NCI-H1694 treated with DMSO at 0.1 percent for 48 hours (cell line): ENCODE measurements at places on chromosomes 13 and 19.

DNA sequence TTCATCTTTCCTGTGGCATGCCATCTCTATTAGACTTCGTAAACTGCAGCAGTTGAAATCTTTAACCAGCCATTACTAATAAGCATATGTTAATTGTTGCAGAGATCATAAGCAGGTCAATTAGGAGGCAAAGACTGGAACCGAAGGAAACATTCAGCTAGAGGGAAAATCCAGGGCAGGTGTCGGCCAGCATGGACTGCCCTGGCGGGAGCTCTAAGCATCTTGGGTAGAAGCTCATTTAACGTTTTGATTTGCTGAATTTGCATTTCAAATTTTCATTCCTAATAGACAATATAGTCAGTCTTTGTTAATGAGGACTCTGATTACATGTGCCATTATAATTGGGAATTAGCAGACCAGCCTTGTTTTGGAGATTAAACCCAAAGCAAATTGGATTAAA lies 238.6 kb downstream of the POU4F1 start:
- no peak for DNase-seq

- no peak for DNase-seq
These were observed 1.9 kb downstream of the CCNE1 start for GRCh38 chr19:29813642-29814041.

GRCh38 chr19:34430738-34431625 lies 2.8 kb downstream of the UBA2 start:
- DNase-seq, result peak; percentile 47

GRCh38 chr19:7254590-7254989 lies 39.6 kb downstream of the INSR start:
- no peak for DNase-seq

DNA sequence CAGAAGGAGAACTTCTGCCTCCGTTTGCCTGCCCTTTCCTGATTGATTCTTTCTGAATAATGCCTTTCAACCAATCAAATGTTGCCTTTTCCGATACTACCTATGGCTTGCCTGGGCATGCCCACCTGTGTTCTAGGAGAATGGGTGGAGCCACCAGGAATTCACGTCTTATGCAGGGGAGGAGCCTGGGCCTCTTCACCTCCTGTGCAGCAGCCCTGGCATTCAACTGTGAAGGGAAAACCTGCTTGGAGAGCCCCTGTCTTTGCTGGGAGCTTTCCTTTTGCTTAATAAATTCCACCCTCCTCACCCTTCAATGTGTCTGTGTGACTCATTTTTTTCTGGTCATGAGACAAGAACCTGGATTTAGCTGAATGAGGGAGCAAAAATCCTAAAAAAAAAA lies 730.7 kb downstream of the UQCRFS1 start:
- DNase-seq, result no peak

DNA sequence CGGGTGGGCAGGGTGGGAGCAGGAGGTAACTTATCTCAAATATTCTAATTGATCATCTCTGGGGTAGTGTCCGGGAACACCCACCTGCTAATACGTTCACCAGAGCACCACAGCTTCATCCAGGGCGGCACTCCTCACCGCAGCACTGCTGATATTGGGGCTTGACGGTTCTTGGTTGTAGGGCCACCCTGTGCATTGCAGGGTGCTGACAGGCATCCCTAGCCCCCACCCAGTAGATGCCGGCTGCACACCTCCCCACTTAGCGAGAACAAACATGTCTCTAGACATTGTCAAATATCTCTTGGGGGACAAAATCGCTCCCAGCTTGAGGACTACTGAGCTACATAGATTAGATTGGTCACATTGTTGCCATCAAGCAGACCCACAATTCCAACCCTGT lies 73.9 kb upstream of the WASF3 start:
- no peak for DNase-seq

DNA sequence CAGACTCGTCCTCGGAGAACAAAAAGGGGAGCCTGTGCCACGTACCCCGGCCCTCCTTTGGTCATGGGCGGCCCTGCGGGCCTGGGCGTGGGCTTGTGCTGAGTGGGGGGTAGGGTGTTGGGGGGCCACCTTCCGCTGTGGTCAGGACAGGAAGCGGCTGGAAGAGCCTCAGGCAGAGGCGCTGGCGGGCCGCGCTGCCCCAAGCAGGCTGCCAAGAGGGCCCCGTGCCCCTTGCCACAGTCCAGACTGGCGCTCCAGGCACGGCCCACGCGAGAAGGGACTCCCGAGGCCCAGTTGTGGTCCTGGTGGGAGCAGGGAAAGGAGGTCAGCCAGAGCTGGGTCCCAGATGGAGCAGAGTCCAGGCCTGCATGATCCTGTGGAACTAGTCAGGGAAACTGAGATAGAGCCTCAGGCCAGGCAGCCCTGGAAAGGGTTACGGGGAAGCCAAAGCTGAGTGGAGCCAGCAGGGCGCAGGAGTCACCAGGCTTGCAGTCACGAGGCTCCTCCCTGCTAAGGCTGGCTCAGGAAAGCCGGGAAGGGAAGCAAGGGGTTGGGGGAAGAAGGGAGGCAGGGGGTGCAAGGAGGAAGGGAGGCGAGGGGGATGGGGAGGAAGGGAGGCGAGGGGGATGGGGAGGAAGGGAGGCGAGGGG lies 135.0 kb downstream of the CRYL1 start:
- DNase-seq, result no peak

DNA sequence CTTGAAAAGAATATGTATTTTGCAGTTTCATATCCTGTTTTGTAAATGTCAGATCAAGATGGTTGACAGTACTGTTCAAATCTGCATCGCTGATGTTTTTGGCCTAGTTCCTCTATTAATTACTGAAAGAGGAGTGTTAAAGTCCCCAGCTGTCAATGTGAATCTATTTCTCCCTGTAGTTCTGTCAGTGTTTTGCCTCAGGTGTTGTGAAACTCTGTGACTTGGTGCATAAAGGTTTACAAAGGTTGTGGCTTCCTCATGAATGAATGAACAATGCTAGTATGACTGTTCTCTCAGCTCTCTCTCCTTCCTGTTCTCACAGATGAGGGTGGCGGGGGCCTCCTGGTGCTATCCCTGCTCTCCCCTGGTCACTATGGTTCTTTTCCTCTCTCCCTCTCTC lies 142.4 kb downstream of the MYCBP2 start:
- DNase-seq, result no peak

DNA sequence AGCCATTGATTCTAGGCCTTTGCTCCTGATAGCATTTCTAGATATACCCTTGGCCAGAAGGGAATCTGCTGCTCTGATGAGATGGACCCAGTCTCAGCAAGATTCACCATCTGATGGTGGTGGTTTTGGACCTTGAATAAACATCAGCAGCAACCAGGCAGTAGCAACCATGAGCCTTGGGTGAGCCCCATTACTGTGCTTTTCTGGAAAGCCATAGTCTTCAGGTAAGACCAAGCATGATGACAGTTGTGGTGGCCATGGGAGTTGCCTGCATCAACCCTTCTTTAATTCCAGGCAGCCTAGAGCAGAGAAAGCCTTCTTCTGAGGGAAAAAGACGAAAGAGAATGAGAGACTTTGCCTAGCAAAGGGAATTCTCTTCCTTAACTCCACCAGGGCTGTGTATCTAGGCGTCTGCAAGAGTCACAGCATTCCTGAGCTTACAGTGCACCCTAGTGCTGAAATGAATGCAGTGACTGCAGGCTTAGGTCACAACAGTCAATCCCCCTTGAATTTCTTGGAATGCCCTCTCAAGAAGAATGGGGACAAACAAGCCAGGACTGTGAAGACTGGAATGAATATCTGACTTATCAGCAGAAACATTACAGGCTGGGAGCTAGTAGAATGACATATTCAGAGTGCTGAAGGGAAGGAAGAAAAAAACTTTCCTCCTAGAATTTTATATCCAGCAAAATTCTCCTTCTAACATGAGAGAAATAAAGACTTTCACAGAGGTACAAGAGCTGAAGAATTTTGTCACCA lies 942.4 kb upstream of the PCDH20 start:
- no peak for DNase-seq

DNA sequence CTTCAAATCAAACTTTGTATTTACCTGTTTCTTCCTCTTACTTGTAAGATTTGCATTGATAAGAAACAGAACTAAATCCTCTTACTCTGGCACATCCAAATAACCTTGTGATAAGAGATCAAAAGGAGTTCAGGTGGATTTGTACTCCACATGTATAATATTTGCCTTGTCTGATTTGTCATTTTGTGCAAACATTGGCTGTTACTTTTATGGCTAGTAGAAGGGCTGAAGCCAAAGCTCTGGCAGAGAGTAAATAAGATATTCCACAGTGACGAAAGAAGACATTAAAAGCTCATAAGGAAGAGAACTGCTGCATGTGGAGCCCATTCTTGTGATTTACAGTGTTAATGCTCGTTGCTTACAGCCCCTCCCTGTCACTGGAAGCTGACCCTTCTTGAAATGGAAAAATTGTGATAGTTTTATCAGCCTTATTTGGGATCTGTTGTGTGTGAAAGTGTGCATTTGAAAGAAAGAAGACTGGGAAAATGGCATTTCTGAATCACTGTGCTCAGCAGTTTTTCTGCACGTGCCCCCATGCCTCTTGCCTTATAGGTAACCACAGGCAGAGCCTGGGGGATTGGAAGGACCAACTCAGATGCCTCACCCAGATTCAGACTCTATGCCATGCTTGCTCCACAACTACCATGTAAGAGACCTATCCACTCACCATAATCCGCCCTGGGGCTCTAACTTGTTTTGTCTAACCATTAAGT lies 68.2 kb downstream of the OXGR1 start:
- no peak for DNase-seq

DNA sequence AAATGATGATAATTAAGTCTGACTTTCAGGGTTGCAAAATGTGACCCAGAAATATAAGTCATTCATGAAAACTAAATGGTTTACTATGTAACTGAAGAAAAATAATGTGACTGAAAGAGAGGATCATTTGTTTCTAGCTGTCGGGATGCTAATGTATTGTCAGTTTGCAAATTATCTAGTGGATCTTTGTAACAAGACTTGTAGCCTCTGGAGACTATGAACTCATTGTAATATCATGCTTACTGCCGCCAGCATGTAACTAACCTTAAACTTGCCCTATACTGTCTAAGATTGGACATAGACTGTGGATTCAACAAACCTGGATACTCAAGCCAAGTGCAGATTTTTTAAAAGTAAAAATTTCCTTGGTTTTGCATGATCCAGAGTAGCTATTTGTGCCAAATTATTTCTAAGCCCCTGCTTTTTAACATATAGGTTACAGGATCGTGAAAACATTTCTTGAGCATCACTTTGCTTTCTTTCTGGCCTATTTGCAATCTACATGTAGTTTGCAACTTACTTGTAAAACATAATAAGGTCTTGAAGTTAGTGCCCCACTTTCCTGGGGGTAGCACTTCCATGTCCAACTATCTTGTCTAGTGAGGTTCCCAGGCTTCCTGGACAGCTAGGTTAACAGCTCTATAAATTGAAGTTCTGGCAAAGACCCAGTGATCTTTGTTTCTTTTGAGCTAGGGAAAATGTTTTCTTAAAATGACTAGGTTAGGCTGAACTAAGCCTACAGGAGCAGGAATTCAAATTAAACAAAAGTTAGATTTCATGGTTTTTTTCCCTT lies 3.3 kb upstream of the POSTN start:
- DNase-seq, result no peak

DNA sequence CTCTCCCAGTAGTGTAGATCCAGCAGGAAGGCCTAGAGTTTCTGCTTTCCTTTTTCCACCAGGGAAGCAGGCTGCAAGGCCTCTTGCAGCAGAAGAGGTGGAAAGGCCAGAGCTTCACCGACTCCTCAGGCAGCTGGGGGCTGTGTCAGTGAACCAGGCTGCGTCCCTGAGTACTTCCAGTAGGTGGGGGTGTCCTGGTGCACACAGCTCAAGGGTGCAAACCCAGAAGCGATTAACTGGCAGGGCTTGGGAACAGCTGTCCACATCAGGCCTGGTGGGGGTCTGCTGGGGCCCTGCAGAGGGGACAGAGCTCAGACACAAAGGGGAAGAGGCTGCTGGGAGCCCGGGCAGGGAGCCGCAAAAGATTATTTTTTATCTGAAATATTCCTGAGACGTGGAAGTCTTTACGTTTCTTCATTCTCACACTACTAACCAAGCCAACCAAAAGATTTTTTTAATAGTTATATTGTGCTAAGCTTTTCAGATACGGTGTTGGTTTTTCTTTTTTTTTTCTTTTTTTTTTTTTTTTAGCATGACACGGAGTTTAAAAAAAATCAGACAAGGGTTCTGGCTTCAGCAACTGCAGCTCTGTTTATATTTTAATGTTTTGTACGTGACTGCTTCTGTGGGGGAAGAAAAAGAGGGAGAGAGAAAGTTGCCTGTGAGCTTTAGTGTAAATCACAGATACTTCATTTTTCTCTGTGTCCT lies 11.0 kb downstream of the TSHZ3 start:
- DNase-seq, result no peak

DNA sequence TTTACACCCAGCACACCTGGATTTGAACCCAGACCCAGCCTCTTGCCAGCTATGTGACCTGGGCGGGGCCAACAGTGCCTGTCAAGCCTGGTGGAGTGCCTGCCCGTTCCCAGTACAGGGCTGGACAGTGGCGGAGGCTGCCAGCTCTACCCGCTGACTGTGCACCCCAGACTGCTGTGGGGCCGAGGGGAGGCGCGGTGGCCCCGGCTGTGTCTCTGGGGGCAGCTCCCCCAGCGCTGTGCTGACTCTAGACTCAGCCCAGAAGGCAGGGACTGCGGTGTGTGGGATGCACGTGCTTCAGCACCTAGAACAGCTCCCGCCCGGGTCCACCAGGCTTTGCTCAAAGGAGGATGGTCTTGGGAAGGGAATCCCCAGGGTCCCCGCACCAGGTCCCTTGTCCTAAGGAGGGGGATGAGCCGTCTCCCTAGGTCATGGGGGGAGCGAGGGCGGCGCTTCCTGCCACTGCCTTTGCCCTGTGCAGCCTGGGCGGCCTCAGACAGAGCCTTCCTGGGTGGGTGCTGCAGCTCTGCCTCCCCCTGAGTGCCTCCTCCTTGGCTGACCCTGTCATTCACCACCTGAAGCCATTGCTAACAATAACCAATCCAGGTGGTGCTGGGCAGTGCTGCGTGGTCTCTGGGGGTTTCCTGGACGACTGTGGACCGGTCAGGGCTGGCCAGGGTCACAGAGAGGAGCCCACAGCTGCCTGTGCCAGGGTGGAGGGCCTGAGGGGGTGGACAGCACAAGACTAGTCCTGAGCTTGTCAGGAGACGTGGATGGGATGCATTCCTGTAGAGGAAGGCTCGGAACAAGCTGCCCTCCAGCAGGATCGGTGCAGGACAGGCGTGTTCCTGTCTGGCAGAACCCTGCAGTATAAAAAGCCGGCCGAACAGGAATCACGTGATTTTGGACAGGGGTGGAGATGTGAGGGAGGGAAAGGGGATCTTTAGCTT lies 18.6 kb downstream of the TMEM255B start:
- DNase-seq, result no peak

DNA sequence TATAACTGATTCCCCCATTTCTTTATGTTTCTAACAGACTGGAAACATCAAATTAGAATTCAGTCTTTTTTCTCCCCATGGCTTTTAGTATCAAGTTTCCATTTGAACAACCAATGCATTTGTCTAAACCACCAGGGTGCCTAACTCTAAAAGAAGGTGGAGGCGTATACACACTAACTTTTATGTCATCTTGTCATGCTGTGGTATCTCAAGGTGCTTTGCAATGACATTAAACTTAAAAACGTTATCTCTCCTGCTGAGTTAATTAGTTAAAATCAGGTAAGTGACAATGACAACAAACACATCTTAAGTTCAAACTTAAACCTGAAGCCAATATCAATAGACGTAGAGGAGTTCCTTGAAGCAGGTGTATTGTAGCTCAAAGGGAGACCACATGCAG lies 1001.7 kb downstream of the PCDH17 start:
- DNase-seq, result no peak

- no peak for DNase-seq
These were observed 2.0 kb downstream of the TDRD3 start for GRCh38 chr13:60398907-60399589.

- no peak for DNase-seq
These were observed 13.5 kb downstream of the PTPRS start for GRCh38 chr19:5326986-5327623.
